ENCODE measurements at places on chromosomes 4 and X. TPM values are rescaled to one million over a fixed set of nuclear protein-coding genes. Genes with fewer than 3 reads are reported as not detected.

DNA sequence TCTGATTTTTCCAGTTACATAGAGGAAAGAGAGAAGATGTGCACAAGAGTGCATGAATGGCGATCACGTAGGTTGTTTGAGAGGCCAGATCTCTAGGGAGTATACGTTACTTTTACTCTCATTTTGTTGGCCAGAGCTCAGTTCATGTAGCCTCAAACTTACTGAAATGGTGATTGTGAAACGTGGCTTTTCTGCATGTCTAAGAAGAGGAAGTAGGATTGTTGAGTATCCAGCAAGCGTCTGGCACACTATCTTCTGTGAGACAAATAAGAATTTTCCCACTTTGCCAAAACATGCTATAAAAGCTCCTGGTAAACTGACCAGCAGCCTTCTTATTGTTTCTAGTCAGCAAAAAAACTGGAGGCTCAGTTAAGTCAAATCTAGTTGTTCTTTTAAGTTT lies 264.5 kb upstream of the EMCN start:
- no peak for DNase-seq

- no peak for DNase-seq
Observed at GRCh38 chr4:110271986-110272385, 73.6 kb upstream of the ELOVL6 start.

- no peak for DNase-seq
Observed at GRCh38 chrX:1534301-1535168, 2.5 kb downstream of the P2RY8 start.

GRCh38 chr4:15100994-15101695 lies 98.9 kb downstream of the CPEB2 start:
- peak; percentile 98 for DNase-seq

- DNase-seq: peak; percentile 26
Observed at GRCh38 chr4:53688186-53688790, 97.0 kb upstream of the LNX1 start.

- no peak for DNase-seq
Observed at GRCh38 chr4:75101906-75102786, 169.2 kb downstream of the PARM1 start.

DNA sequence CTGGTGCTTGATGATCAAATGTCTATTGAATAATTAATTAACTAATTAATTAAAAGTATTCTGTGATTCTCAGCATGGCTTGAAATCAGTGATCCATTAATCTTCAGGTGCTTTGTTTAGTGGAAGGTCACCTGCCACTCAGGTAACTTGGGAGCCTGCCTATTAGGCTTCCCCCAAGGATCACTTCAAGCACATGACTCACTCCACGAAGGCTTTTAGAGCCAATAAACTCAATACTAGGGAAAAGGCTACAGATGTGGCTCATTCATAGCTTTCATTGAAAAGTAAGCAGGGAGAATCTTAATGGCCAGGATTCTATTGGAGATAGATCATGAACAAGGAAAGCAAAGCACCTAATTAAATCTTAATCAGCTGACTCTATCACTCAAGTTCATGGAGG lies 21.3 kb downstream of the AREG start:
- DNase-seq: no peak

GRCh38 chr4:22369901-22370562 lies 145.8 kb downstream of the ADGRA3 start:
- DNase-seq: no peak

The DCLK2 gene
- 0.59 TPM for total RNA-seq

The EFHC2 gene
- not detected for total RNA-seq

The ENPP6 gene
- not detected for total RNA-seq

The SMIM31 gene
- total RNA-seq: 0.56 TPM

The TLR10 gene
- 0.08 TPM for total RNA-seq

Data from SK-MEL-5 (cell line).